Hindlimb muscle (tissue), 1 donor: ENCODE measurements at places on chromosomes 16 and 17.
A peak's percentile ranks its signal among the peaks of the same experiment; 100 is the strongest.

- DNase-seq, result no peak
These were observed 31.2 kb upstream of the TMC5 start for GRCh38 chr16:19386525-19386924.

DNA sequence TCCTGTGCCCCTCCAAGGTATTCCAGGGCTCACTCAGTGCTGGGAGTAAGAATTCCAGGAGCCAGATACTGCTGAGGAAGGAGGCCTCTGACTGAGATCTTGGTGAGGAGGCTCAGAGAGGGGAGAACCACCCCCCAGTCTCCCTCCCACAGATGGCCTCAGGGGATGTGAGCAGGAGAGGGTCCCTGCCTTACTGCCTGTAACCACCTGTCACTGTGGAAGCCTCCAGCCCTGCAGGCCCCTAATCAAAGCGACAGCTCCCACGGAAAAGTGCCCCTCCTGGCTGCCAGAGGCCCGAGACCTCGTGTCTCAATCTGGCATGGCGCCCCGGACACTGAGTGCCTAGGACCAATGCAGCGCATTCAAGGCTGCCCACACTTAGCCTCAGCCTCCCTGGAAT, 7.7 kb upstream of the C17orf113 start:
- DNase-seq, result no peak

GRCh38 chr17:35088356-35088880, 24.9 kb upstream of the RFFL start:
- DNase-seq, result peak; percentile 51

GRCh38 chr16:14501331-14502255, 128.5 kb downstream of the PARN start:
- peak; percentile 82 for DNase-seq

DNA sequence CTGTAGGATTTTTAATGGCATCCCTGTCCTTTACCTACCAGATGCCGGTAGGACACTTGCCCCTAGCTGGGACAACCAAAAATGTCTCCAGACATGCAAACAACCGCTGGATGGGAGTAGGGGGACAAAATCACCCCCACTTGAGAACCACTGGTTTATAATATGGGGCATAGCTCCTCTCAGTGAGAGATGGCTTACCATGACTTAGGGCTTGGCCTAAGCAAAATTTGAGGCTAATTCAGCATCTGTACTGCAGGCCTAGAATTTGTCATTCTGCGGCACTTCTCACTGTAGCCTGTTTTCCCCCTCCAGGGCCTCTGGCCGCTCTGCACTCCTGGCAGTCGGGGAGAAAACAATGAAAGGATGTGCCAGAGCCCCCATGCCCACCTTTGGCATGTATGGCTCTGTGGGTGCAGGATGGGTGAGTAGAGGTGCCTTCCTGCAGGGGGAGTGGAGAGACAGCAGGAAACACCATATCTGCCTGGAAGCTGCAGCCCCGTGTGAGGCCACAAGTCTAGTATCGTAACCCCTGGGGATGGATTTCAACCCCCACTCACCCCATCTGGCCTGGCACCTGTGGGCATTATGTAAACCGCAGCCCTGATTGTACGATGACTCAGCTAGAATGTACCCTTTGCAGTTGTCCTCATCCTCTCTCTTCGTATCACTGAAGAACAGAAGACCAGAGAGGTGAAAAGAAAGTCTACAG, 268.1 kb downstream of the SOX9 start:
- DNase-seq, result no peak

DNA sequence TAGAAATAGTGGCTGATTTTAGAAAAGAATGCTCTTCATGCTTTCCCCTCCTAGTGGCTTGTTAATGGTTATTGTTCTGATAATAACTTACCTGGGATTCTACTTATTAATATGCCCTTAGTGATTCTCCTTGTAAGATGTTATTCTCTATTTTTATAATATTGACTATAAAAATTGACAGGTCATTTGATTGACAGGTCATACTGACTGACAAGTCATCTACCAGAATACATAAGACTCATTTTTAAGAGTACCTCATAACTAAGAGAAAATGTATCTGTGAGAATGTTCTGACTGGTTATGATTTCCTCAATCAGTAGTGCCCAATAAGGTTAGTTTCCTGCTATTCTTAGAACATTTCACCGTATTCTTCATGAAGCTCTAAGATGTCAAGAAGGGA, 8.6 kb upstream of the COX10 start:
- DNase-seq, result no peak

DNA sequence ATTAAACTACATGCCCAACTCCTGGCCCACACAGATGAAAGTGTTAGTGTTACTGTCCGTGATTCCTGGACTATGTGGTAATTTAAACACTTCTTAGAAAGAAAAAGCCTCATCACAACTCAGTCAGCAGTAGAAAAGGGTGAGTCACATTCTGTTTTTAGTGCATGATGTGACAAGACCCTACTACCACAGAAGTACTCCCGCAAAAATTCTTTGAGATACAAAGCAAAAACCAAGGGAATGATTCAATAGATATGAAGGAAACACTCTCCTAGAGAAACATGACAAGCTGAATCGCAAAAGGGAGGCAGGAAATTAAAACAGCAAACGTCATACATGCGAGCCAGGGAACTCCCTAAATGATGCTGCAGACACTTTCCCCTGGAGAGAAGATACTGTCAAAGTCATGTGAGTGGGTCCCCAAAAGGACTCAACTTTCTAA, 14.4 kb downstream of the SNN start:
- no peak for DNase-seq
